ENCODE measurements at places on chromosomes 1 and 21.

GRCh38 chr1:55378582-55378981 is 163.4 kb upstream of the USP24 start:
- DNase-seq: no peak

DNA sequence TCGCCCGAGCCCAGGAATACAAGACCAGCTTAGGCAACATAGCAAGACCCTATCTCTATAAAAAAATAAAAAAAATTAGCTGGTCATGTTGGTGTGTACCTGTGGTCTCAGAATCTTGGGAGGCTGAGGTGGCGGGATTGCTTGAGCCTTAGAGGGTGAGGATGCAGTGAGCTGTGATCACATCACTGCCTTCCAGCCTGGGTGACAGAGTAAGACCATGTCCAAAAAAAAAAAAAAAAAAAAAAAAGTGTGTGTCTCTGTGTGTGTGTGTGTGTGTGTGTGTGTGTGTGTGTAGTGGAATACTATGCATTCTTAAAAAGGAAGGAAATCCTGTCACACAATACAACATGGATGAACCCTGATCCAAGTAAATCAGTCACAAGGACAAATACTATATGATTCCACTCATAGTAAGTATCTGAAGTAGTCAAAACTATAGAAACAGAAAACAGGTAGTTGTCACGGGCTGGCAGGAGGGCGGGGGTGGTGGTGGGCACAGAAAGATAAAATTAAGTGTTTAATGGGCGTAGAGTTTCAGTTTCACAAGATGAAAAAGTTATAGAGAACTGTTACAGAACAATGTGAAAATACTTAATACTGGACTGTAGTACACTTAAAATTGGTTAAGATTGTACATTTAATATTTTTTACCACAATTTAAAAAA is 47.8 kb downstream of the SELENOF start:
- DNase-seq: no peak

- DNase-seq: no peak
Measured at GRCh38 chr1:119937198-119937597, 40.9 kb upstream of the ADAM30 start.

DNA sequence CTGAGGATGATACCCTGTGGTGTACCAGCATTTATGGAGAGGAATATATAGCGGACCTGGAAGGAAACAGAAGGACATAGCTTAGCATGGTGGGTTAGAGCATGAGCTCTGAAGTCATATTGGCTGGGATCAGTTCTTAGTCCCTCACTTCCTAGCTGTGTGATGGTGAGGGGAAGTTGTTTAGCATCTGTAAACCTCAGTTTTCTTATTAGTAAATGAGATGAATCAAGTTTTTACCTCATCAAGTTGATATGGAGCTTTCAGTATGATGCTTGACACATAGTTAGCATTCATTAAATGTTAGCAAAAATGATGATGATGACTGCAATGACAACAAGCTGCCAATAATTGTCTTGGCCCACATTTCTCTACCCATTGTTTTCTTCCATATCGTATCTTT is 84.8 kb downstream of the NEK7 start:
- no peak for DNase-seq

DNA sequence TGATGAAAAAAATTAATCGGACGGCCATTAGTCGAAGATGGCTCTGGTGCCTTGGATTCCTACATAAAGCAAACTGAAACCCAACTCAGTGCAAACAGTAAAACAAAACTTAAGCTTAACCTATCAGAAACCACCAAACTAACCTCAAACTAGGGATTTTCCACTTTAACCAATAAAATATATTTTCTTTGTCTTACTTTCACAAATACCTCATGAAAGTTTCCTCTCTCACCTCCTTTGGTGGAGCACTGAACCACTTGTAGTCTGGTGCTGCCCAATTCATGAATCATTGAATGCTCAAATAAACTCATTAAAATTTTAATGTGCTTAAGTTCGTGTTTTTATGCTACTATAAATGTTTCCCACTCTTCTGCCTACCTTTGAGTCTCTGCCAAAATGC is 7.0 kb downstream of the ADORA3 start:
- no peak for DNase-seq

DNA sequence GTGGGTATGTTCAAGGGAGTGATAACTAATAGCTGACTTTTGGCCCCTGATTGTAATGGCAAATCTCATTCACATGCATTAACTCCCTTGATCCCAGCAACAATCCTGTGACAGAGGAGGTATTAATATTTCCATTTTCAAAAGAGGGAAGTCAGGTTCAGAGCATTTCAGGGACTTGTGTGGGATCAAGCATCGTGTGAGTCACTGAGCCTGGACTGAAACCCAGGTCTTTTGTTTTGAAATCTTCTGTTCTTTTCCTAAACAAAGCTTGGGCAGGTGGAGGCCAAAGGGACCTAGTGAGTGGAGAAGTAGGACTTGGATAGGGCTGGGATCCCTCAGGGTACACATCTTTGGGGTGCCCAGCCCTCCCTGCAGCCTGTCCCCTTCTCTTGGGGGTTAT is 37.9 kb downstream of the ETNK2 start:
- DNase-seq: no peak

GRCh38 chr1:55309786-55310504 is 94.8 kb upstream of the USP24 start:
- no peak for DNase-seq

GRCh38 chr1:85494074-85494903 is 29.3 kb upstream of the DDAH1 start:
- DNase-seq: no peak

- DNase-seq: no peak
Measured at GRCh38 chr1:247400685-247401084, 15.3 kb upstream of the NLRP3 start.

DNA sequence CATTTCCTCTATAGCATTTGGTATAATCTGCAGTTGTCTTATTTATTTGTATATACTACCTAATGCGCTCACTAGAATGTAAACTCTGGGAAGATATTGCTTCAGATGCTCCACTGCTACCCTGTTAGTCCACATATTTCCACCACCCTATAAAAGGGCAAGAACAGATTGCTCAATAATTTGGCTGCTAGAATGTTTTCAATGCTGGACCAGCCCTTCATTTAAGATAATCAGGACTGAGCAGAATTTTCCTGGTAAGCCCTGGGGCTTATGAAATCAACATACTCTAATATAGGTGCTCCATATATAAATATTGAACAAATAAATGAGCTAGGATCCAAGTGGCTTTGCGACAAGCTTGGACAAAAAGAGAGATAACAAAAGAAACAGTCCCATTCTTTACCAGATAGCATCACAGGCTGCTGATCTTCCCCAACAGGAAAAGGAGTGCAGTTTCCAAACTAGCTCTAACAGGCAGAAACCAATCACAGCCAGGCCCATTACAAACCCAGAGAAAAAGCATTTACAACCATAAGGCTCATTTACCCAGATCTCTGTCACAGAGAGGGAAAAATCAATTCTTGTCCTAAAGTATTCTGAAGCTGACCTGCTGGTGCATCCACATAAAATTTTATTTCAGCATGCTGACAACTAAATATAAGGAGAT is 8.3 kb downstream of the BCAR3 start:
- DNase-seq: no peak

DNA sequence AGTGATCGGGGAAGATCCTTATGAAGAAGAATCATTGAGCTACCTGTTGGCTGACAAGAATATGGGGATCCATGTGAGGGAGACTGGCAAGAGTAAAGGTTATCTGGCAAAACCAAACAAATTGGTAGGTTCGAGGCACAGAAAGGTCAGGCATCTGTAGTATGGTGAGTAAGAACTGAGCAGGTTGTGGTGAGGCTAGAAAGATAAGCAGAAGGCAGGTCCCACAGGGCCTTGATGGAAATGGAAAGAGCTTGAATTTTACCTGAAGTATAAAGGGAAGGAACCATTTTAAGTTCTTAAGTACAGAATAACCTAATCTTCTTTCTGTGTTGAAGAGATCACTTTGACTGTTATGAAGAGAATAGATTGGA is 11.1 kb downstream of the PTPRC start:
- no peak for DNase-seq

- DNase-seq: no peak
Measured at GRCh38 chr1:238491265-238491664, 600.5 kb upstream of the ZP4 start.

DNA sequence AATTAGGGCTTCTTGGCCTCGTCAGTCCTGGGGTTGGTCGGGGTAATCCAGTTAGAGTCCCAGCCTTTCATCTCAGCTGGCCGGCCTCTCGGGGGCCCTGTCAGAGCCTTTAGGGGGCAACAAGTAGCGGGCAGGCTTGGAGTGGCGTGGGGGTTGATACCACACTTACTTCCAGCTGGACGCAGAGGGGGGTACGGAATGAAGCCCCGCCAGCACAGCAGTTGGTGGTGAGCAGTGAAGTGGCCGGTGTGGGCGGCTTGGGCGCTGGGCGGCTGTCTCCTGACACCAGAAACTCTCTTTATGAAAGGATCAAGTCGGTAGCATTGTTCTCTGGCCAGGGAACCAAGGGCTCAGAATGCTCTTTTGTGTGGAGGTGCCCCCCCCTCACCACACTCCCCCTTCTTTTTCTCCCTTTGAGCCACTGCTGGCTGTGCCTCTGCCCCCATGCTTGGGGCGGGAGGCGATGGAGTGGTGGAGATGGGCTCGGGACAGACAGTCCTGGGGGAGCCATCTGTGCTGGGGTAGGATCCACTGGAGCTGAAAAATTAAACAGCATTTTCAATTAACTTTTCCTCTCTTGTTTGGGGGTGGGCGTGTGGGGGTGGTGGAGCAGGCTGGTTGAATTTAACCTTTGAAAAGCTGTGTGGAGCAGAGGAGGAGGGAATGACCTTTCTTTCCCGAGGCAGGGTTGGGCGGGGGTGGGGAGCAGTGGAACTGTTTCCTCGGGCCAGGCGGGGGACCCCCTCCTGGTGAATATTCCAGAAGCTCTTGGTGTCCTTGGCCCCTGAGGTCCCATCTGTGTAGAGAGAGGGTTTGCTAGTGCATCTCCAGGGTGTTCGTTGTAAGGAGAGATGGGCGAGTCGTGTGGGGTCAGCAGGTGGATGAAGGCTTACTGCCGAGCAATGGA is 102.7 kb downstream of the RNF220 start:
- DNase-seq: no peak

GRCh38 chr1:167555971-167556714 is 2.6 kb upstream of the CREG1 start:
- peak; percentile 70 for DNase-seq

DNA sequence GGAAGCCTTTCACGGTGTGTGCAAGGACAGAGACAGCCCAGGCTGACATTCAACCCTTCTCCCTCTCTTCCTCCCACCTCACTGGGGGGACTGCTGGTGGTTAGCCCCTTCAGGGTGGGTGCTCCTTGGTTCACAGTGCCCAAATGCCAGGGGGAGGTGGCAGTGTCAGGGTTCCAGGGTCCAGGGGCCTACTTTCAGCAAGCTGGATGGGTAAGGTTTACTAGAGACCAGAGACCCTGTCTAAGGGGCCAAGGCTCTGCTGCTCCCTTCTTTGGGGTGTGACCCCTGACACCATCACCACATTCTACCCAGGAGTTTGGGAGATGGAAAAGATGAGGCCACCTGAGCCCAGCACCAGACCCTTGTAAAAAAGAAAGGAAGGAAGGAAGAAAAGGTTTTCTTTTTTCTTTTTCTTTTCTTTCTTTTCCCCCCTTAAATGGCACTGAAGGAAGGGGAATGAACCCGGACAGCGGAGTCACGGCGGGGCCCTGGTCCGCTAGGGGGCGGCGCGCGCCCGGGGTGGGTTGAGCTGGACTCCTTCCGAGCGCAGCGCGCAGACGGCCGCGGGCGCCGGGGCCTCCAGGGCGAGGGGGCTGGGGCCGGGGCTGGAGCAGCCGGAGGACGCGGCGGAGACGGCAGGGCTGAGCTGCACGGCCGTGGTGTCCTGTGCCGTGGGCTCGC is 18.8 kb downstream of the KNCN start:
- peak; percentile 40 for DNase-seq

GRCh38 chr1:180842052-180842451 is 70.6 kb upstream of the KIAA1614 start:
- DNase-seq: no peak

GRCh38 chr1:13901039-13901438 is 201.1 kb downstream of the PRDM2 start:
- DNase-seq: no peak

DNA sequence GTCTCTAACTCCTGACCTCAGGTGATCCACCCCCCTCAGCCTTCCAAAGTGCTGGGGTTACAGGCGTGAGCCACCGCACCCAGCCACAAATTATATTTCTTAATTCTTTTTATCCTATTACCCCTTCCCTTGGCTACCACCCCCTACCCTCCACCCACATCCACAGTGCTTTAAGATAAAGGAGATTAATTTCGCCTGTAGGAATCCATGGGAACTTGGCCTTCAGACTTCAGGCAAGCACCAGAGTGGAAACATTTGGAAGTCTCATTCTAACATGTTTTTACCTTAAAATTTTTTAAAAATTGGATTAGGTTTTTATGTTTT is 10.4 kb downstream of the CNST start:
- DNase-seq: no peak

GRCh38 chr1:213376862-213377372 is 325.9 kb downstream of the RPS6KC1 start:
- DNase-seq: no peak

- no peak for DNase-seq
Measured at GRCh38 chr1:99820546-99820945, 29.6 kb upstream of the AGL start.

DNA sequence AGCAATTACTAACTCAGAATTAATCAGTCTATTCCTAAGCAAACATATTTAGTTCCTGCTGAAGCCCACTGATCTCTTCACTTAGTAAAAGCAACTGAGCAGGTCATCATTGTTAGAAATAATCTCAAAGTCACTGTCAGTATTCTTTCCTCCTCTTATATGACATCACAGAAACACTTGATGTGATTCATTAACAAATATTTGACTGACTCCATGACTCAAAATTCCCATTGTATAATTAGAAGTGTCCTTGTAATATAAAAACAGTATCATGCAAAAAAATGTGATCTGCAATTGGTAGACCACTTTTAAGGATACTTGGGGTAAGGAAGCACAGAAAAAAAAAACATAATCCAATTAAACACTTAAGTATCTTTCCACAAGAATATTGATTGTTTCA is 194.4 kb downstream of the DPYD start:
- no peak for DNase-seq

- DNase-seq: no peak
Measured at GRCh38 chr21:37405629-37406028, 39.1 kb downstream of the DYRK1A start.

DNA sequence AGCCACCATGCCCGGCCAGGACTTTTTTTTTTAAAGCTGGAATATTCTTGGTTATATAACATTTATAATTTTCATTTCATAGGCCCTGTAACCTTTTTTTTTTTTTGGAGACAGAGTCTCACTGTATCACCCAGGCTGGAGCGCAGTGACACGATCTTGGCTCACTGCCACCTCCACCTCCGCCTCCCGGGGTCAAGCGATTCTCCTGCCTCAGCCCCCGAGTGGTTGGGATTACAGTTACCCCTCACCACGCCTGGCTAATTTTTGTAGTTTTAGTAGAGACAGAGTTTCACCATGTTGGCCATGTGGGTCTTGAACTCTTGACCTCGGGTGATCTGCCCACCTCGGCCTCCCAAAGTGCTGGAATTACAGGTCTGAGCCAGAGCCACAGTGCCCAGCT is 12.6 kb downstream of the ZYG11B start:
- peak; percentile 49 for DNase-seq

DNA sequence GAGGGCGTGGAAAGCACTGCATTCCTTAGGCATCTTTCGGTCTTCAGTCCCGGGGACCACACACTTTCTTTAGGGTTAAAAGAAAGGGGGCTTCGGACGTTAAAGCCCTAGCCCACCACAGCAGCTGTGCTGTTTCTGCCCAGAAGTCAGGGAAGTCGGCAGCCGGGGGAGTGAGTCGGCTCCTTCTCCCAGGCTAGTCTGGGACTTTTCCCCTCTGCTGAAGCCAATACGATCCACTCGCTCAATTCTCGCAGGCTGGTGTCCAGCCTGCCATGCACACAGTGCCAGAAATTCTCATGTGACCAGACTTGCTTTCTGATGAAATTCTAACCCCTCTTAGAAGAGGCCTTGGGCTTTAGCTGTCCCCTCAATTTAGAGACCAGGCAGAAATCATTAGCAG is 67.7 kb downstream of the BCAR3 start:
- peak; percentile 46 for DNase-seq
